ENCODE measurements at places on chromosomes 2 and 18.

DNA sequence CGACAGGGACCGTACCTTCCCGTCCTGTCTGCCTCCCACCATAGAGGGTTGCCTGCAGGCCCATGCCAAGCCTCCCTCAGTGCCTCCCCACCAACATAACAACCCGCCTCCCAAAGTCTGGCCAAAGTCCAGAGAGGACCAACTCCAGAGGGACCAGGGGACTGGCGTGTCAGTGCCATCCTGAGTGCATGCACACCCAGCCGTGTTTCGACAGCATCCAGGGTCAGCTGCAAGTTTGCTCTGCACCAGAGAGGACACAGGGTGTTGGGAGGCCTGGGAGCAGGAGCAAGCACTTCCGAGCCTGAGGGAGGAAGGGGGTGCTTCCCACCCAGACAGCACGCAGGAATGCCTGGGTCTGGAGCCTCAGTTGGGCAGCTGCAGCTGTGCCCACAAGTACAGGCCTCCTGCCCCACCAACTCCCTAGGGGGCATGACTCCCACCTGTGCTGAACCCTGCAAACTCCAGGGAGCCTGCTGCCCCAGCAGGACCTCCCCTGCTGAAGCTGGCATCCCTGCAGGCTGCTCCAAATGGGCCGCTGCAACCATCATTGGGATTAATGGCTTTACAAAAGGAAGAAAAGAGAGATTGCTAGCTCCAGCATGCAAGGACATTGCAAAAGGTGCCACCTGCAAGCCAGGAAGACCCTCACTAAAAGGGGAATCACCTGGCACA is 618.1 kb upstream of the FSHR start:
- no peak for DNase-seq

DNA sequence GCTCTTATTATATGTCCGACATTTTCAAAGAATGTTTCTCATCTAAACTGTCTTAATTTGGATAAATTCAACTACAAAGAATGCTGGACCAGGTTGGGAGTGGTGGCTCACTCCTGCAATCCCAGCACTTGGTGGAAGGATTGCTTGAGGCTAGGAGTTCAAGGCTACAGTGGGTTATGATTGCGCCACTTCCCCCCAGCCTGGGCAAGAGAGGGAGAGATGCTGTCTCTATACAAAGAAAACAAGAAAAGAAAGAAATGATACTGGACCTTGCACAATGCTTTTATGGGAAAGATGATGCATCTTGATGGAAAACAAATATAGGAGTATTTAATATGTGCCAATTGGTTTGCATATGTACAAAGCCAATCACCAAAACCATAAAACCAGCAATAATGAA is 296.7 kb downstream of the LPIN1 start:
- no peak for DNase-seq

GRCh38 chr2:10504370-10504993 is 56.4 kb upstream of the ODC1 start:
- no peak for DNase-seq

- no peak for DNase-seq
Observed at GRCh38 chr18:8833480-8833879, 128.1 kb downstream of the MTCL1 start.

DNA sequence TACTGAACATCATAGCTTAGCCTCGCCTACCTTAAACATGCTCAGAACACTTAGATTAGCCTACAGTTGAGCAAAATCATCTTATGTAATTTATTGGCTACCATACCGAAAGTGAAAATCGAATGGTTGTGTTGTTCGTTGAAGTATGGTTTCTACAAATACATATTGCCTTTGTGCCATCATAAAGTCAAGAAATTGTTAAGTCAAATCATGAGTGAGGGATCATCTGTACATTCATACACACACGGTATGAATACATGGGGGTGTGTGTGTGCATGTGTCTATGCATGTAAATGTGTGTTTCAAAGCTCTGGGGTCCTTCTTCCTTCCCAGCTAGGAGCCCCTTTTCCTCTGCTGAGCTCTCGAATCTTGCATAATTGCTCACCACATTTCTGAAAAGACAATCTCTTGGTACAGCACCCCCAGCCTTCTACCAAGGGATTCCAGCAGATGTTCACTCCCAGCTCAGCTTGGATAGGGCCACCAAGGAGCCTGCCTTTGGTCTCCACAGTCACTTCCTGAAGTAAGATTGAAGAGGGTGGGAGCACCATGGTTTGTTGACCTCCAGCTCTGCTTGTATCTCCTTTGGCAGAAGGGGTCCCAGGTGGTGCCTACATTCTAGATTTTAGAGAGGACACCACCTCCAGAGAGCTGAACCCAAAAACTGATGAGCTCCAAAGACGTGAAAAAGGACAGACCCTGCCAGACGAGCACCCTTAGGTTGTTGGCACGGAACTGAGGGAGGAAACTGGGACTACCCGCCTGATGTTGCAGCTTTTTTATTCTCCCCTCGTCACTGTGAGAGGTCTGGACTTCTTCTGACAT is 33.2 kb upstream of the CYP1B1 start:
- DNase-seq, result no peak

- DNase-seq, result no peak
Observed at GRCh38 chr2:74952575-74952974, 5.9 kb upstream of the POLE4 start.

DNA sequence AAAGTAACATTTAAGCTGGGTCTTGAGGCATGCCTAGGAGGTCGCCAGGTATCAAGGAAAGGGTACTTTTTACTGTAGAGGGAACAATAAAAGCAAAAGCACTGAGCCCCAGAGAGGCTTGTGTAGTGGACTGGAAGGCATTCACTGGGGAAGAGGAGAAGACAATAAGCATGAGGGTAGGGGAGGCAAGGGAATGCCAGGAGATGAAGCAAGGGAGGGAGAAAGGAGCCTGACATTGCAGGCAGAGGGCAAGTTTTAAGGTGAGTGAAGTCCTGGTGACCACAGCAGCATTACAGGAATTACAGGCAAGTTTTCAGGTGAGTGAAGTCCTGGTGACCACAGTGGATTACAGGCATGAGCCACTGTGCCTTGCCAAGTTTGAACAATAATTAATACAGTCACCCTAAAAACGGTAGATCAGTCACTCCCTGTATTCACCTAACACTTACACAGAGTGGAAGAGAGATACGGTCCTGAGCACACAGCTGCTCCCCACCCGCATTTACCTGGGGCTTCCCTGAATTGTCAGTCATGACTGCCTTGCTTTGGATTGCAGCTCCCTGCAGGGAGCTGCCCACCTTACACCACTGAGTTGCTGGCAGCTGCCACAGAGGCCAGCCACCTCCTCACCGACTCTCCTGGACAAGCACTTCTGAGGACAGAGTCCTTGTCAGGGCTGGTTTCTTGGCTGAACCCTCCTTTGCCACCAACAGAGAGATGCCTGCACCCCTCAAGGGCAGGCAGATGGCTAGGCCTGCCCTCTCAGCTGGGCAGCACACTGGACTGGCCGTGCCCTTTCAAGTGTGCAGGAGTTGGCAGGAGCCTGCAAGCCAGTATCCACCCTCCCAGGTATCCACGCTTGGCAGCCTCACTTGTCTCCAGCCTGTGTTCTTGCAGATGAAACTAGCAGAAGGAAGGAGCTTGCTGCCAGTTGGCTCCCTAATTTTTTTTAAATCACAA is 153.2 kb upstream of the MSH6 start:
- DNase-seq, result no peak

DNA sequence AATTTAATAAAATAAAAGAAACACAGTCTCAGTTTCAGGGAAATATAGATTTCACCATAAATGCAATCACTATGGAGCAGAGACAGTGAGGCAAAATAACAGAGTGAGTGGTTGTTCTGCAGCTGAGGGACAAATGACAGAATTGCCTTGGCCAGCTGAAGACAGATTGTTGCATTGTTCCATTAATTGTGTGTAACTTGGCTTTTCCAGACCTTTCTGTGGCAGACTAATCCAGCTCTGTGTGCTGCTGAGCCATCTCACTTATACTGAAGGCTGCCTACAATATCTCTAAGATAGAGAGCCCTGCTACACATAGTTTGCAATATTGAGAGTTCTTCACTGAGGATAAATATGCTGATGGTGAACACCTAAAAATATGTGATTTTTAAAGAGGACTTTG is 11.5 kb downstream of the LRRTM1 start:
- no peak for DNase-seq

GRCh38 chr2:191114403-191114886 is 36.3 kb downstream of the STAT4 start:
- peak; percentile 28 for DNase-seq

DNA sequence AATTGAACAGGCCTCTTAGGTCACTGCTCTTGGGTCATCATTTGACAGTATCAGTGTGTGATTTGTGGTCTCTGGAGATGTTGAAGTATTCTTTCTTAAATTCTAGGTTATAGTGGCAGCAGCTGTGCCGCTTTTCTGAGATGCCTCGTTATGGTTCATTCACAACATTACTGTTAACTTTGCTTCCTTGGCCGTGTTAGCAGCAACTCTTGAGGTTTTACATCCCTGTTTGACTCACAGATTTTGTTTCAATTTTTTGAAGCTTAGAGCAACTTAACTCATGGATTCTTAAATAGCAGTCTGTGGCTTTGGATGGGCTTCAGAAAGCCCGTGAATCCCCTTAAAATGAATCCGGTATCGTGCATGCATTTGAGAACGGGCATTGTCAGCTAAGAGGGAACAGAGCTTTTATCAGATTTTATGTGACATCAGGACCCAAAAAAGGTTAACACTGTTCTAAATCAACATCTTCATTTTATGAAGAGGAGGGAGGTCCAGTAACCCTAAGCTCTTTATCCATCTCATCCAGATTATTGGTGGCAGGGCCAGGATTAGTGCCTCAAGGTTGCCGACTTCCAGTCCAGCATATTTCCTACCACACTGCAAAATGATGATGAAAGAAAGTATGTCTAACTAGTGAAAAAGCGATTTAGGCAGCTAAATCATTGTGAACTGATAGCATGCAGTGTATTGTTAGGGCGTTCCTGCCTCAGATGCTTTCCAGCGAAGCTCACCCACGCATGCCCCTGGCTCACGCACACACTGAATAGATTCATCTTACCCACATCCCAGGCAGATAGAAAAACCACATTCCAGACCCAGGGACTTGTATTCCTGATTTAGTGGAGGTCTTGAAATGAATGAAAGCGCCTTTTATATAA is 5.1 kb downstream of the TRIB2 start:
- DNase-seq, result no peak

DNA sequence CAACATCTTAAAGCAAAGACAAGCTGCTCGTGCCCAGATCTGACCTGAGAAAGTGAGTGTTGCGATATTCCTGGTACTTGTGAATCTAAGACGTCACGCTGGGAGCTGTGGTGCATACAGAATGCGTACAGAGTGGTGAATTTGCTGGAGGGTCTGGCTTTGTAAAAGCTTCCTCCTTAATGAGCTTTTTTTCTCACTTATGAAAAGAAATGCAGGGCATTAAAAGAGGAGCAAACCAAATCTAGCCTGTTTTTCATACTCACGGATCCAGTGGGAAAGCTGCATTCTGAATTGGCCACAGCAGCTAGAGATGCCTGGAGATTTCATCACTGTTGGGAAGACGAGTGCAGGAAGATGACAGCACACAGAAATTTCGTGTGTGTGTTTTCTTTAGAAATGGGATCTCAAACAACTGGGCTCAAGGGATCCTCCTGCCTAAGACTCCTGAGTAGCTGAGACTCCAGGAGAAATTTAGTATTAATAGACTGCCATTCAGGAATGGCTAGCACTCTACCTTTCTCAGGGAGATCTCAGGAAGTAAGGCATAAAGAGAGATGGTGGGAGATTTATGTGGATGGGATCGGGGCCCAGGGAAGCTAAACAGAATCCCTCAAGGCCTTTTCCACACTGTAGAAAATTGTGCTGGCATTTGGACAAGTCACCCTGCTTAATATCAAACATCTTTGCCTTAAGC is 181.3 kb downstream of the ALPK2 start:
- no peak for DNase-seq

- no peak for DNase-seq
Observed at GRCh38 chr2:219998107-219998506, 370.7 kb downstream of the SLC4A3 start.

DNA sequence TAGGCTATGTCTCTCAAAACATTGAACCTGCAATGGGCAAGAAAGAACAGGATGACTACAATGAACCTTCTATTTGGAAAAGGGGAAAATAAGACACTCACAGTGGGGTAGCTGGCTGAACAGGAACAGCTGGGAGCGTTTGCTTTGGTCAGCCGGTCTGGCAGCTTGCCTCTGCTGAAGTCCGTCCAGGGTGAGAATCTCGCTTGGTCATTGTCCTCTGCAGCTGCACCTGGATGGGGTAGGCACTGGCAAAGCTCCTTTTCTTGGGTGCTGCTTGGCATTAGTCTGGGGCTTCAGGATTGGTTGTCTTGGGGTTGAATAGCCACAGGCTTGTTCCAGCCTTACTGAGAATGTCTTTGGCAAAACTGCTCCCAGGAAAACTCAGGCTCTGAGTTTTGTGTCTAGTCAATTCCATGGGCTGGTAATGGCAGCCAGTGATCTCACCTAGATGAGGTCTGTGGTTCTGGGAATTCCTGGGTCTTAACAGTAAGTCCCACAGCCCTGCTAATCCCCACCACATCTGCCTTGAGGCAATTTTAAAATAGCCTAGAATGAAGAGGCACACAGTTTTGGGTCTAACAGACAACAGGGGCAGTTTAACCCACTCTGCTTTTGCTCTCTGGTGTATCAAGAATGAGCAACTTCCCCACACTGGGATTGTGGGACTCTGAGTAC is 13.4 kb downstream of the NEDD4L start:
- DNase-seq, result no peak

GRCh38 chr2:199861132-199861774 is 10.3 kb upstream of the FTCDNL1 start:
- DNase-seq, result peak; percentile 28

DNA sequence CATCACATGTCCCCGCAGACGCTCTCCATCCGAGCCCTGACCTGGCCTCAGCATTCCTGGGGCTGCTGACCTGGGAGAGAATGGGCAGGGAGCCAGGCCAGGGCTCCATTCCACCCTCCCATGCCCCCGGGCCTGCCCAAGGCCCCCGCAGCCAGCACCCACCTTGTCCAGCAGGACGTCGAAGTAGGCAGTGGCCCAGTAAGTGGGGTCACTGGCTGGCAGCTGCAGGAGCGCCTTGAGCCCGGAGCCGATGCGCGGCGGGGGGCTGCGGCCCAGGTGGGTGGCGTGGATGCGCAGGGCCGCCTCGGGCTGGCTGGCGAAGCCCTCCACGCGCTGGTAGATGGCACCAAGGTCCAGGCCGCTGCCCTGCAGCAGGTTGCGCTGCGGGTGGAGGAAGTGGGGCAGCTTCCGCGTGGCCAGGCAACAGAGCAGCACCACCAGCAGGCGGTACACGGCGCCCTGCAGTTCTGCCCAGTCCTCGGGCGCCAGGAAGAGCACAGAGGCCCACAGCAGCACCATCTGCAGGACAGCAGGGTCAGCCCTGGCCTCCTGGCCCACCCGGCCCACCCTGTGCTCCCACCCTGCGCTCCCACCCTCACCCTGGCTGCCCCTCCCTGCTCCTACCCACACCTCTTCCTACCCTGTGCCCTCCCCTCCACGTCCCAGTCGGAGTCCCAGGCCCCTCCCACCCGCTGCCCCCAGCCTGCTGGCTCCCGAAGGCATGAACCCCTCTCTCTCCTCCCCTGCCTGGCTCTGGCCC is 7.6 kb downstream of the MAB21L4 start:
- DNase-seq, result no peak

Data from A172 (cell line).